Posterior cingulate gyrus (tissue), 11 donors: ENCODE measurements at places on chromosomes 4 and X.

DNA sequence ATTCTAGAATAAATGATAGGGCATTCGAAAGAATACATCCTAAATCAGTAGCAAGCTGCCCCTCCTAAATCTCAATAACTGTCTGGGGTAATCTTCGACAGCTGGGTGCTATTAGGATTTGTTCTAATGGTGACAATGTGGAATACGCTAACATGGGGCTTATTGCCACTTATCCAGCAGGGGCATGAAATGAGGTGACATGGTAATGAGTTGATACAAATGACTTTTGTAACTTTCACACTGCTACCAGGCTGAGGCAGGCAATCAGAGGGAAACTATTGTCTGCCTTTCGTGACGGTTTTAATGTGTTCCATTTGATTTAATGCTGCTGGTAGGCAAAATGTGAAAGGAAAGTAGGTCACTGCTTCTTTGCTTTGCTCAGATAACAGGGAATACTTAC is 1047.4 kb upstream of the PABPC4L start:
- DNase-seq: no peak

DNA sequence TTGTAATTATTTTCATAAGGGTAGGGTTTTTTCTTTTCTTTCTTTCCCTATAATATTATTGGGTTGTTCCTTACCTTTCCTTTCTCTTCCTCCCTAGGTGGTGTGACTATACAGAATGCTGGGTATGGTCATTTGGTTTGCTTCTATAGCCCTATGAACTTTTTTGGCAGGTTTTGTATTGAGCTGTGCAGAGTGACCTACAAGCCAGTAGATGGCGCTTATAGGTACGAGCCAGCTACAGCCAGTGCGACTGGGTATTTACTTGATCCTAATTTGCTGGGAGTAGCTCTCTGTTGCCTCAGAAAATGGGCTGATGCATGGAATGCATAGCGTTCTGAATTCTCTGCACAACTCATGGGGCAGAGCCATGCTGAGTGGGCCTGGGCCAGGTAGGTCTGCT is 423.3 kb downstream of the MAGEE1 start:
- DNase-seq: no peak

- no peak for DNase-seq
These were observed 3.1 kb upstream of the SLC9B2 start for GRCh38 chr4:103079621-103080020.

GRCh38 chr4:89296399-89296798 is 11.2 kb downstream of the GPRIN3 start:
- DNase-seq: no peak

GRCh38 chr4:26995316-26995715 is 134.7 kb downstream of the STIM2 start:
- no peak for DNase-seq
